ENCODE measurements at places on chromosomes 12 and 14.
A peak's percentile ranks its signal among the peaks of the same experiment; 100 is the strongest.

DNA sequence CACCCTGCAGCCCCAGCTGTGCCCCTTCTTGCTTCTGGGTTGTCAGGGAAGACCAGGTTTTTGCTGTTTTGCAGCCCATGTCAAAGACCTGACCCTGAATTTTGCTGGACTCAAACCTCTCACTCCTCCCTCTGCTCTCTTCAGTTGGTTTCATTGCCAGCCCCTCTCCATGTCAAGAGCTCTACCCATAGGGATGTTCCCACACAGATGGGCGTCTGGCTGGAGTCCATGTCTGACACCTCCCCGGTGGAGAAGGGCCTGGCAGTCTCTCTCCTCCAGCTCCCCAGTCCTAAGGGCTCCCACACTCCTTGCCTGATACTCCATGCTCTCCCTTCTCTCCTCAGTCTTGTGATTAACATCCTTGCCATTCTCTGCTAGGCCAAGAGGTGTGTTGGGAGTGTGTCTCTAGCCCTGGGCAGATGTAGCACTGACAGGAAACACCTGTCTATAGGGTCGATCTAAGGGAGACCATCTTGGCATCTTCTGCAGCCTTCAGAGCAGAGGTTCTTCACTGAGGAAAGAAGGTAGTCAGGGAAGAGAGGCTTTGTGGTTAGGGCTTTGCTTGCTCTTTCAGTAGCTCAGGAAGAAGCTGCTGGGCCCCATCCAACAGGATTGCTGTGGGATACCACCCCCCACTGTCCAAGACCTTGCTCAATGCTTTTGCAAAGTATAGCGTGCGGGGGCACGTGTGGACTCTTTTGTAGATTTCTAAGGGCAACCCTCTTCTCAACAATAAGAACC is 4.7 kb downstream of the ASIC1 start:
- DNase-seq: no peak

- DNase-seq: no peak
Observed at GRCh38 chr14:96120392-96120791, 81.2 kb downstream of the C14orf132 start.

- DNase-seq: no peak
Observed at GRCh38 chr14:79709573-79709972, 501.7 kb downstream of the DIO2 start.

GRCh38 chr12:120972870-120973543 is 5.3 kb upstream of the HNF1A start:
- DNase-seq: peak; percentile 4

- no peak for DNase-seq
Observed at GRCh38 chr12:130698106-130698505, 18.0 kb downstream of the RIMBP2 start.

- no peak for DNase-seq
Observed at GRCh38 chr12:126807312-126807865, 1459.6 kb upstream of the TMEM132C start.
